ENCODE measurements at places on chromosomes 3 and 15.

DNA sequence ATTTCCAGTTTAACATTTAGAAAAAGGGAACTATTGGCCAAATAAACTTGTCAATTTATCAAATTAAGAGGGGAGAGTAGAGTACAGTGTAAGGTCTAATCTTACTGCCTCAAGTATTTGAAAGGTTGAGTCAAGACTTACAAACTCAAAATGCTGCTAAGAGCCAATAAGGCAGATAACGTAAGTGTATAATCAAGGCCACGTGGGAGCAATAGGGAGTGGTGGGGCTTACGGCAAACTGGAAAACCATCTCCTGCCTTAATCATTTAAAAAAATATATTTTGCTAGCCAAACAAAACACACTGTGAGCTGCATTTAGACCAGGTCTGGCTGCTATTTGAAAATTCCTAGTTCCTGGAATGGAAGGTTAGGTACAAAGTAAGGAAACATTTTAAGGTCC lies 107.3 kb upstream of the FRMD4B start:
- DNase-seq: no peak

DNA sequence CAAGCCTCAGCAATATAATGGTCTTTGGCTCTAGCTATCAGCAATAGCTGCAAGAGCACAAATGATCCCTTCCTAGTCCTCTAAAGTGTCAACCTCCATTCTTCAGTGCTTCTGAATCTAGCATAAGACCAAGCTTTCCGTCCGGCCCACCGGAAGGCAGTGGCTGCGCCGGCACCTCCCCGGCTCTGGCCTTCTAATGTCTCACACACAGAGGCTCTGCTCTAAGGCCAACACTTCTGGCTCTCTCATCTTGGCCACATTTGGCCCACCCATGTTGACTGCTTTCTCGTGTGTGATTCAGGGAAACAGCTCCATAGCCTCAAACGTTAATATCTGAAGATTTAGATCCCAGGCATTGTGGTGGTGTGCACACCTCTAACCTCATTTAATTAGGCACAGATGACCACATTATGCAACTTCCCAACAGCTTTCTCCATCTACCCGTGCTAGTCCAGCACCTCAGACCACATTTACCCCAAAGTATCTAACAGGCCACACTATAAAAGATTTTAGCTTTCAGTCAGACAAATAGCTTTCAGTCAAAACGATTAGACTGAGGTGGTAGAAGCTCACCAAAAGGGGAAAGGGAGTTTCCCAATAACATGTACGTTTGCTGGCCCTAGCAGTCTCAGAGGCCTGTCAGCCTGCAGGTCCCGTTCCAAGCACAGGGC lies 19.3 kb downstream of the SLC51A start:
- no peak for DNase-seq

DNA sequence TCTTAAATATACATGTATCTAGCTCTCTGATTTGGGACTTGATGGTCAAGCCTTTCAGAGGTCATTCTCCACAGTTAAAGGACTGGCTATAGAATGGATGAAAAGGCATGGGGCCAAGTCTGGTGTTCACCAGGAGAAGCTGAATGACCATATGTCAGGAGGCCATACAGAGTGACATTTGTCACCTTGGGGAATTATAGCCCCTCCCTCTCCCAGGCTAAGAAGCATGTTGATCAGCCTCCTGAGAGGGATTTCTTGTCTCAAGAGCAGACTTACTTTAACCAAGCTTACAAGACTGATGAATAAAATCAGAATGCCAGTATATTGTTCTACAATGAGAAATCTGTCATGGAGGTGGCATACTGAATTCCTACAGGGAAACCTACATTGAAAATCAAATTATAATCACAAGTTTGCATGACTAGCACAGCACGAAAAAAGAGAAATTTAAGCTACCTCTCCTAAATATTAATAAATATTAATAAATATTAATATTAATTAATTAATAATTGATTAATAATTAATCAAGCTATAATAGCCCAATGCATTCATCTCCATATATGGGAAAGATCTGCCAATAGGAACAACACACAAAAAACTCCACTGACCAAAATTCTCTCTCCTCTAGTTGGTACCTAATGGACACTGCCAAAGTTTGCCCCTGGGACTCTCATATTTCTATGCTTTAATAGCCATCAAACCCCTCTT lies 47.3 kb downstream of the ATP8B4 start:
- DNase-seq: no peak

DNA sequence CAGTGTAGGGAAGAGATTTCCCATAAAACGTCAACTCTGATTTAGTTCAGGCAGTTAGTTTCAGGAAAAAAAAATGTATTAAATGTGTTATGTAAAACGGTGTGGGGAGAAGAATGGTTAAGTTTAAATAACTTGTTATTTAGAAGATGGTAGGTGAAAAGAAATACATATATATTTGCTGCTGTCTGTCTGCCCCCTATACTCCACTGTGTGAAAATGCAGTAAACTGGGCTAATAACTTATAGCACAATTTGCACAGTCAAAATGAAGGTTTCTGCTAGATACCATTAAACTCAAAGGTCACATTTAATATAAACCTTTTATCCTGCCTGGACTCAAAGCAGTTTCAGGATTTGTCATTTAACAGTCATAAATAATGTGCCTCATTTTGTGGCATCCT lies 515.0 kb downstream of the FGF12 start:
- no peak for DNase-seq
